ENCODE measurements at places on chromosomes 7 and 10. TPM values are rescaled to one million over a fixed set of nuclear protein-coding genes. Genes with fewer than 3 reads are reported as not detected.

Gene SMKR1
- 13.5 TPM for polyA plus RNA-seq

DNA sequence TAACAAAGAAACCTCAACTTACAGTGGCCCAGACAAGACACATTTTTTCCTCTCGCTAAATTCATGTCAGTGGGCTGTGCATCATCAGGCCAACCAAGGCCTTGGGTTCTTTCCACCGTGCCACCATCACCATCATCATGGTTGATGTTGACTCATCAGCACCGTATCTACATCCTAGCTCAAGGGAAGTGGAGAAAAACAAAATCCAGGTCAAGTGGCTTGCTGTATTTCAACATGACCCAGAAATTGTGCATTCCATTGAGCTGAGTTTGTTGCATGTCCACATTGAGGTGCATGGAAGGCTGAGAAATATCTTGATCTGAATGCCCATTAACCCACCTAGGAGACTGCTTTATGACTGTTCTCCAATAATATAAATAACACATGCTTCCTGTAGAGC is 312.4 kb upstream of the CDC14C start:
- no peak for DNase-seq
- no peaks in the 10 kb centered on the region for H3K27me3 ChIP-seq
- H3K4me3 ChIP-seq: no peak overlapping the region
- no peaks in the 10 kb centered on the region for H3K4me1 ChIP-seq
- H3K27ac ChIP-seq: no peak overlapping the region
- H3K36me3 ChIP-seq: no peaks in the 10 kb centered on the region

Gene GIMAP8
- 4.2 TPM for polyA plus RNA-seq

GRCh38 chr10:68138526-68138925 is 29.2 kb downstream of the MYPN start:
- H3K4me1 ChIP-seq: peaks cover 2% of the 10 kb centered on the region
- no peak overlapping the region for H3K27ac ChIP-seq
- no peaks in the 10 kb centered on the region for H3K27me3 ChIP-seq
- H3K36me3 ChIP-seq: no peaks in the 10 kb centered on the region
- DNase-seq: no peak
- no peak overlapping the region for H3K4me3 ChIP-seq

Gene FFAR4
- 0.30 TPM for polyA plus RNA-seq

GRCh38 chr10:69232252-69232651 is 12.1 kb downstream of the HKDC1 start:
- no peak overlapping the region for H3K27ac ChIP-seq
- DNase-seq: no peak
- H3K36me3 ChIP-seq: no peaks in the 10 kb centered on the region
- peaks cover 4% of the 10 kb centered on the region for H3K4me1 ChIP-seq
- no peak overlapping the region for H3K4me3 ChIP-seq

Gene PKD2L1
- 0.81 TPM for polyA plus RNA-seq

DNA sequence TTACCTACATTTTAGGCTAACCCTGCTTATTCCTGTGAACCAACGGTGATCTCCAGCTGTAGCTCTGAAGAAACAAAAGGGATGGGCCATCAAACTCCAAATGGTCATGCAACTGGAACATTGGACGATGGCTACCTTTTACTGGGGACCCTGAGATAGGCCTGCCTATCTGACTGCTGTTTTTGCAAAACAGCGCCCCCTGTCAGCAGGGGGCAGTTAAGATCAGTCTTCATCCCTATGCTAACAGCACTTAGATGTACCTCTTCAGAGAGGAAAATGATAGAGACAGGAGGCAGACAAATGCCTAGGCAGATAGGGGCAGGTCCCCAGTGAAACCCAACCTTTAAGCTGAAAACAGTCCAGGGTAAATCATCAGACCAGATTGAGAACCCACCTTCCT is 1085.4 kb upstream of the SORCS1 start:
- H3K4me3 ChIP-seq: no peak overlapping the region
- no peaks in the 10 kb centered on the region for H3K36me3 ChIP-seq
- no peaks in the 10 kb centered on the region for H3K4me1 ChIP-seq
- H3K27me3 ChIP-seq: no peaks in the 10 kb centered on the region

DNA sequence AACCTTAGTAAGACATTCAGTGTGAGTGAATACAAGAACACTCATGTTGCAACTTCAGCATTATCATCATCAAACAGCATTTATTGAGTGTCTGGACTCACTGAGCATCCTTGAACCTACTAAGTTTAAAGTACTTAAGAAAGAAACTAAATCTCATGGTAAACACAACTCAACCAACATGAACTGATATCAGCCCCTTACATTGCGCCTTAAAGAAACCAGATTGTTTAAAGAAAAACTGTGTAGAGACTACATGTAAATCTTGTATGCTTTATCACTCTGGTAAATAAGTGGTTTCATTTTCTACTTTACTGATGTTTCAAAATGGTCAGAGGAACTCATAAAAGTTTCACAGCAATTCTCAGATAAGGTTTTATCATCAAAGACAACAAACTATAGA is 157.5 kb upstream of the FERD3L start:
- DNase-seq: no peak
- H3K4me3 ChIP-seq: no peak overlapping the region
- H3K27me3 ChIP-seq: no peaks in the 10 kb centered on the region
- H3K4me1 ChIP-seq: no peaks in the 10 kb centered on the region
- no peak overlapping the region for H3K27ac ChIP-seq

Gene GJD4
- 0.19 TPM for polyA plus RNA-seq

DNA sequence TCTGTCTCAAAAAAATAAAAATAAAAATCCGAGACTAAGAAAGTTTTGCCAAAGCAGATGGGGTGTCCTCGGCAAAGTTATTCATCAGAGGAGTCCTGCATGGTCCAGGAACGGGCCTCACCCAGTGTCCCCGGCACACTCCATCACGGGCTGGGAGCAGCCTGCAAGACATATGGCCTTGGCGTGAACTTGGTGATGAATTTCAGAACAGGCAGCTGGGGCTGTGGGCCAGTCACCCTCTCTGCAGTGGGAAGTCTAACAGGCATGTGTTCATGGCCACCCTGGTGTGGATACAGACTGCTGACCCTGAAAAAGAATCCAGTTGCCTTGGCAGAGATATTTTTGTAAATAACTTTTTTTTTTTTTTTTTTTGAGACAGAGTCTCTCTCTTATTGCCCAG is 34.7 kb downstream of the NPTX2 start:
- H3K4me1 ChIP-seq: no peaks in the 10 kb centered on the region
- H3K4me3 ChIP-seq: no peak overlapping the region
- no peak overlapping the region for H3K27ac ChIP-seq
- H3K27me3 ChIP-seq: no peaks in the 10 kb centered on the region

Gene ZNF804B
- 2.3 TPM for polyA plus RNA-seq
